ENCODE measurements at places on chromosomes 4 and X. TPM values are rescaled to one million over a fixed set of nuclear protein-coding genes. Genes with fewer than 3 reads are reported as not detected.

Gene SPANXN4
- total RNA-seq = not detected

Gene LEF1
- 0.52 TPM for total RNA-seq

Gene XAGE1A
- not detected for total RNA-seq

Gene PAGE5
- not detected for total RNA-seq

Gene ADH1A
- not detected for total RNA-seq

Gene POU4F2
- not detected for total RNA-seq

Gene TCEAL3
- total RNA-seq = 5.4 TPM

Gene UCP1
- total RNA-seq = not detected

Gene PNMA5
- not detected for total RNA-seq

Gene HCCS
- 28.1 TPM for total RNA-seq

Gene MAGEA9B
- total RNA-seq = not detected

Gene CXCL13
- not detected for total RNA-seq

Gene NAP1L2
- total RNA-seq = 2.1 TPM

Gene TCEAL9
- total RNA-seq = 123 TPM

Gene NXF3
- total RNA-seq = not detected

Gene MAGEA9
- not detected for total RNA-seq

Gene CRMP1
- total RNA-seq = 0.25 TPM

Gene ENPP6
- 0.35 TPM for total RNA-seq

Gene ZDHHC15
- total RNA-seq = 1.2 TPM

Gene POF1B
- 3.1 TPM for total RNA-seq

Gene CT45A6
- total RNA-seq = not detected

Gene GAGE12H
- not detected for total RNA-seq

Gene MUC7
- total RNA-seq = not detected

Gene SSX2B
- total RNA-seq = not detected

Gene SH3BGRL
- 35.4 TPM for total RNA-seq

Gene F8A3
- total RNA-seq = 5.6 TPM

Gene BMP3
- under 0.01 TPM for total RNA-seq

Gene MAGEA10
- total RNA-seq = not detected

Gene NR3C2
- total RNA-seq = 5.2 TPM

Gene ACSL1
- total RNA-seq = 151 TPM

Gene MMAA
- 17.4 TPM for total RNA-seq

Gene ATP10D
- total RNA-seq = 76.8 TPM

Gene USP51
- 1.0 TPM for total RNA-seq

Gene EIF4E
- 311 TPM for total RNA-seq

Gene NUP62CL
- 5.6 TPM for total RNA-seq

Gene BMPR1B
- 6.5 TPM for total RNA-seq

Gene MAD2L1
- total RNA-seq = 20.3 TPM

Gene ARAP2
- 27.3 TPM for total RNA-seq

Gene CTAG1A
- not detected for total RNA-seq

Gene GALNTL6
- total RNA-seq = not detected

Gene PKD2
- 29.2 TPM for total RNA-seq

Gene HERC5
- total RNA-seq = 5.7 TPM

Gene RASGEF1B
- 55.9 TPM for total RNA-seq

Gene TCEAL2
- not detected for total RNA-seq

Gene FSTL5
- 0.05 TPM for total RNA-seq

Gene CSN3
- total RNA-seq = not detected

Gene GPR173
- 3.3 TPM for total RNA-seq

Gene SH3RF1
- total RNA-seq = 10.2 TPM

Gene PPEF1
- not detected for total RNA-seq
